T-helper 2 cell treated with Interferon-gamma antibody and Interleukin-4, amounts not matched to agents 5 μg/mL and 100 μg/mL, for 36 hours (primary cell): ENCODE measurements at places on chromosomes 13 and 19.

- DNase-seq, result no peak
Observed at GRCh38 chr19:38544569-38545315, 73.0 kb downstream of the MAP4K1 start.

DNA sequence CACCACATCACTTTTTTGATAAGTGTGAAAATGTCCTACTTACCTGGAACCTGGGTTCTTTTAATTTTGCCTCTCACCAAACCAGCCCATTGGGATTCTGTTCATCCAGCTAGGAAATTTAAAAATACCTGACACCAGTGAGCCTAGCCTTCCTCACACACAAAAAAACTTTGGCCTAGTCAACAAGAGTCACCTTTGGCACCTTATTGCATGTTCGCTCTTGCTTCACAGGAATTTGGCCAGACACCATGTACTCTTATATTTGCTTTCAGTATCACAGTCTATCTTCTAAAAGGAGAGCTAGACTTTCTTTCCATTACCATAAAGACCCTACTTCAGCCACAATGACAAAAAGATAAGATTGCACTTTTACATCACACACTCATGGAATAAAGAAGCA is 65.8 kb downstream of the ZNF257 start:
- DNase-seq, result no peak

DNA sequence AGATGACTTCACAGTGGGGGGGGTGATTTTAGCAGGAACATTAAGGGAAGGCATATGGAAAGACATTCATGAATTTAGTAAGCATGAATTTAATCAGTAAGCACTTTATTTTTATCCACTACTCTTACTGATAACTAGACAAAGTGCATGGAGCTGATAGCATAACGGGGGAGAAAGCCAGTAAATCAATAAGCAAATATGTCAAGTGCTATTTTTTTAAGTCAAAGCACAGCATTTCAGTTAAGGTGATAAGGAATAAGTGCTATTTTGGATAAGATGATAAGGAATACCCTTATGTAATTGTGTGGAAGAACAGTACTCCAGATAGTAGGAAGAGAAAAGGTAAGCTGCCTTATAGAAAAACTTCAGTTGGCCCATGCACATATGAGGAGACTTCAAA is 19.4 kb downstream of the UFM1 start:
- DNase-seq, result no peak

- peak; percentile 59 for DNase-seq
Observed at GRCh38 chr19:40464059-40465024, 1.2 kb downstream of the BLVRB start.

DNA sequence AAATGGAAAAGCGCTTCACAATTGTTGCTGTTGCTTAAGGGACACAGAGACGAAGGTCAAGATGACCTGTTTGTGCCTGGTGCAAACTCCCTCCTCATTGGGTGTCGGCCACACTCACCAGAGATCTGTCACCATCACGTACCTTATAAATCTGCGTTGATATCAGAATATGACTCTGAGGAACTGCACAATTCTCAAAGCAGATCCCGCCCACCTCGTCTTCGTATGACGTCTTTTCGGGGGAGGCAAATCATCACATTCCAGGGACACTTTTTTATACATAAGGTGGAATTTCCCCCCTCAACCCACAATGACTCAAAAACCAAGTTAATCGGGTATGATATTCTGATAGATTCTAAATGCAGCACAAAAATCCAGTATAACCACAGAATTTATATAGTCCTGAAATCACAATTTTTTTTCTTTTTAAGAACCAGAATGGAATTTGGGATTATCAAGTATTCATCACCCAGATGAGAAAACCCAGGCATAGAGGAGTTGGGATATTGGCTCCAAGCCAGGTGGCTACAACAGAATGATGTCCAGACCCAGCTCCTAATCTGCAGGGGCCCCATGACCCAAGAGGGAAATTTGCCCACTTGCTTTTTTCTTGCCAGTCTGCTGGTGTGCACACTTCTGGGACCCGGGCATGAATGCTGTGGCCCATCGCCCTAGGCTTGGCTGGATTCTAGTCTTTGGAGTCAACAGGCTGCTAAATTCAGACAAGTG is 50.6 kb upstream of the MTIF3 start:
- DNase-seq, result no peak

GRCh38 chr19:41426952-41427646 is at the start of gene B3GNT8:
B3GNT8 (minus strand) TSS chr19:41427374; CDS start chr19:41426778, 596 bp downstream.
- peak; percentile 30 for DNase-seq

DNA sequence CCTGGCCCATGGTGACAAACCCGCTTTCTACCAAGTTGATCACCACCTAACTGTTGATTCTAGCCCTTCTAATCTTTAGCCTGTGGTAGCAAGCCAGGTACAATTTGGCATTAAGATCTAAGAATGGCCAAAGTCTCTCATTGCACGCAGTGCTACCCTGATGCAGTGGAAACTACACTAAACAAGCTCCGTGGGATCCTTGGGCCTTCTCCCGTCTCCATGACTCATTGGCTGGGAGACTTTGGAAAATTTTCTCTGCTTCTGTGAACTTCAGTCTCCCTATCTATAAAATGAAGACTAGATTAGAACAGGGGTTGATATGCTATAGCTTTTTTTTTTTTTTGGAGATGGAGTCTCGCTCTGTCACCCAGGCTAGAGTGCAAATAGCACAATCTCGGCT is 223.0 kb downstream of the TSHZ3 start:
- DNase-seq, result no peak

DNA sequence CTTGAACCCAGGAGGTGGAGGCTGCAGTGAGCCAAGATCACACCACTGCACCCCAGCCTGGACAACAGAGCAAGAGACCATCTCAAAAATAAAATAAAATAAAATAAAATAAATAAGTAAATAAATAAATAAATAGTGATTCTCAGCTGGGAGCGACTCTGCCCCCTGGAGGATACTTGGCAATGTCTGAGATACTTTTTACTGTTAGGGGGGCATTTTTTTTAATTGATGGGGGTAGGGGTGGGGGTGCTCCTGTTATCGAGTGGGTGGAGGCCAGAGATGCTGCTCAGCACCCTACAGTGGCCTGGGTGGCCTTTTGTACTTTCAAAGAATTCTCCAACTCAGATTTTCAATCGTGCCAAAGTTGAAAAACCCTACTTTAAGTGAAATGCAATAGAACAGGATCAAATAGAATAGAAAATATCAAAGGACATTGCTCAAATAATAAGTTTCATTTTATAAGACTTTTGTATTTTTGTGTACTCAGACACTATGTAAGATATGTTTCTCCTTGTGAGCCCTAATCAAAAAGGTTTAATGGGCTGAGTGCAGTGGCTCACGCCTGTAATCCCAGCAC is 7.1 kb upstream of the CLPP start:
- DNase-seq, result no peak

GRCh38 chr13:98237331-98237730 is 60.3 kb upstream of the RNF113B start:
- no peak for DNase-seq

DNA sequence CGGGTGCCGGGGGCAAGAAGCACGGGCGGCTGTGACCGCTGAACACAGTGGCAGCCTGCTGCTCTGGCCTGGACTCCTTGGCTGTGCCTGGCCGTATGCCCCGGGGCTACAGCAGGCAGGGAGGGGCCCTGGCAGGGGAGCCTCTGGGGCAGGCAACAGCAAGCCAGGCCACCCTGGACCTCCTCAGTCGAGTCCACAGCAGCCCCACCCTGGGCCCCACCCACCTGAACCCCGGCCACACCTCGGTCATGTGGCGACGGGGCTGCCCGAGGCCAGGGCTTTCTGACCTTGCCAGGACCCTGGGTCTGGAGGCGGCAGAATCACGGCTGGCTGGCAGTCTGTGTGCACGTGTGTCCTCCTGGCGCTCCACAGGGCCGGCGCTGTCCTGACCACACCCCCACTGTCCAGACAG is 8.7 kb downstream of the CILP2 start:
- DNase-seq, result no peak

DNA sequence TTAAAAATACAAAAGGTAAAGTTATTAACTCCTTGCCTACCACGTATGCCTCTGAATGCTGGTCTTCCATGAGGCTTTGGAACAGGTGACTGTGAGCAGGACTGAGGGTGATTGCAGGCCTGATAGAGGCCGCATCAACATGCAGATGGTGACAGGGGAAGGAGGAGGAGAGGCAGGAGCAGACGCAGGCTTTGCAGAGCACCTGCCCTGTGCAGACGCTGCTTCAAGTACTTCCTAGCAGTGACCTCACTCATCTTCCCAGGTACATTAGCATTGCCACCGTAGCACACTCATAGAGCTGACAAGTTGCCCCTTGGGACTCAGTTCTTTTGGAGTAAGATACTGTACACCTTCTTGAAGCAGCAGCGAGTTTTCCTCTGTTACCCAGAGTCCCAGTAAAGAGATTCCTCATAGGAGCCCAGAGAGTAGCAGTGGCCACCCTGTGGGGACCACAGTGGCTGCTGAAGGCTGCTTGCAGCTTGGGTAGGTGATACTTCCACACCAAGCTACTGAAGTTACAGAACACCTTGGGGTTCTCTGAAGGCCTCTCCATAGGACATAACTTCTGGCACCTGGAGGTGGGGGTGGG is 56.0 kb downstream of the ZNF536 start:
- DNase-seq, result no peak

DNA sequence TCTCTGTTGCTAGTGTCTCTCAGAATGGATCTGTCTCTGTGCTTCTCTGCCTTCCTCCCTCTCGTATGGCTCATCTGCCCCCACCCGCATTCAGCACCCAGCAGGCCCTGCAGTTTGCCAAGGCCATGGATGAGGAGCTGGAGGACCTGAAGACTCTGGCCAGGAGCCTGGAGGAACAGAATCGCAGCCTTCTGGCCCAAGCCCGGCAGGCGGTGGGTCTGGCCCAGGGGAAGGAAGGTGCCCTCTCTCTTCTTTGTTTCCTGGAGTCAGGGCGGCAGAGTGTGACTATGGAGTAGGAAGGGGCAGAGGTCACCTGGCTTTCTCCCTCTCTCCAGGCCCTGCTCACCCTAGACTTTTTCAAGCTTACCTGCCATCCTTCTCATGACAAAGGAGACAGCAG is 10.9 kb downstream of the KASH5 start:
- DNase-seq, result no peak

DNA sequence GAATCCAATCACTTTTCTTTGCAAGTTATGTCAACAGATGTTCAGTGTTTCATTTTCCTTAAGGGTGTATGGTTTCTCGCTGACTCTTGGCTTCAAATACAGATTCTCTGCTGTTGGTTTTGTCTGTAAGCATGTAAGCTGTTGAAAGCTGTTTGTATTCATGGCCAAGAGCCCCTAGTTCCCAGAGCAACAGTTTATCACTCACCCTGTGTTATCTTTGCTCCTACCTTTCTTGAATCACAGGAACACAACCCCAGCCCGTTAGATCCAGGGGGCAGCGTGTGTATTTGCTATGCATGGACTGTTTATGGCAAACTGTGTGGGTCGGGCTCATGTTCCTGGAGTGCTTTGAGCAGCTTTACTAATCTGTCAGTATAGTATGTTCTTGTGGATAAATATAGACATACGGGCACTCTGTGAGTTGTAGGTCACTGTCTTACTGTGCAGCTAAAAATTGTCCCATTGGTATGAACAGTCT is 28.9 kb downstream of the FRY start:
- DNase-seq, result no peak

GRCh38 chr13:88704600-88705275 is 1033.6 kb downstream of the SLITRK5 start:
- DNase-seq, result no peak

- DNase-seq, result no peak
Observed at GRCh38 chr19:30320916-30321315, 51.3 kb upstream of the ZNF536 start.

DNA sequence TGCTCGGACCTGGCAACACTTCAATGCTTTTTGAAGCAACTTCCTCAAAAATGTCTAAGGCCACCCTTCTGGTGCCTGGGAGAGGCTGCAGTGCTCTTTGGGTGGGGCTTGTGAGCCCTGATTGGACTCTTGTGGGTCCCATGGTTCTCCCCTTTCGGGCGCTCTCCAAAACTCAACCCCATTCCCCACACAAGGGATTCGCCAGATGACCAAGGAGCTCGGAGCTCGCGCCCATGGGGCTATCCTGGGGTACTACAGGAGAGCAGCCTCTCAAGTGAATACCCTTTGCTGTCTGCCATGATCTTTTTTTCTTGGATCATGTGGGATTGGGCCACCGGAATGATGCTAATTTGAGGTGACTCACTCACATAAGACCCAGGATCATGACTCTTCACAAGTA is 29.7 kb upstream of the KL start:
- no peak for DNase-seq

DNA sequence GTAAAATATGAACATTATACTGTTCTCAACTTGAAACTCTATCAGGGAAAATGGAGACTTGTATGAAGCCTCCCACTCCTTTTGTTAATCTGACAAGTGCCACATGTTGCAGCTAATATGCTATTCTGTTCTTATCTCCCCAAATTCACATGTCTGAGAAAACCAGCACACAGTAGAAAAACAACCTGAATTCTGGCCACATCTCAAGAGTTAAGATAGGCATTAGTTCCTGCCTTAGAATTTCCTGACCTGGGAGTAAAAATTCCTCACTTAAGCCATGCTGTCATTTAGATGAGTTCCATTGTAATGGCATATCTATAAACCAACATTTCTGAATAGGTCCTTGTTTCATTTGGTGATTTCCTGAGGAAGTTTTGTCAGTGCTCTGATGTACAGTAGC is 1098.5 kb downstream of the EFNB2 start:
- DNase-seq, result no peak

DNA sequence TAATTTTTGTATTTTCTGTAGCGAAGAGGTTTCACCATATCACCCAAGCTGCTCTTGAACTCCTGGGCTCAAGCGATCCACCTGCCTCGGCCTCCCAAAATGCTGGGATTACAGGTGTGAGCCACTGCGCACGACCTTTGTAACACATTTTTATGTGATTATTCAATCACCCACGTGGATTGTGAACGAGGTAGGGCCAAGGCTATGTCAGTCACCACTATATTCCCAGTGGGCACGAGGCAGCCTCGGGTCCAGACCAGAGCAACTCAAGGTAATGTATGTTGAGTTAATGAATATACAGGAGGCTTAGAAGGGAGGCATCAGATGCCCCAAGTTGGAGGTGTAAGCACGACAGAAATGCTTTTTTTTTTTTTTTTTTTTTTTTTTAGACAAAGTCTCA is 8.9 kb downstream of the PTGIR start:
- DNase-seq, result no peak

GRCh38 chr13:104983601-104984000 is 1551.9 kb downstream of the EFNB2 start:
- no peak for DNase-seq

- DNase-seq, result no peak
Observed at GRCh38 chr19:4518345-4519171, at the start of gene PLIN4. PLIN4 (minus strand) TSS chr19:4518486; CDS start chr19:4518272, 214 bp downstream.

DNA sequence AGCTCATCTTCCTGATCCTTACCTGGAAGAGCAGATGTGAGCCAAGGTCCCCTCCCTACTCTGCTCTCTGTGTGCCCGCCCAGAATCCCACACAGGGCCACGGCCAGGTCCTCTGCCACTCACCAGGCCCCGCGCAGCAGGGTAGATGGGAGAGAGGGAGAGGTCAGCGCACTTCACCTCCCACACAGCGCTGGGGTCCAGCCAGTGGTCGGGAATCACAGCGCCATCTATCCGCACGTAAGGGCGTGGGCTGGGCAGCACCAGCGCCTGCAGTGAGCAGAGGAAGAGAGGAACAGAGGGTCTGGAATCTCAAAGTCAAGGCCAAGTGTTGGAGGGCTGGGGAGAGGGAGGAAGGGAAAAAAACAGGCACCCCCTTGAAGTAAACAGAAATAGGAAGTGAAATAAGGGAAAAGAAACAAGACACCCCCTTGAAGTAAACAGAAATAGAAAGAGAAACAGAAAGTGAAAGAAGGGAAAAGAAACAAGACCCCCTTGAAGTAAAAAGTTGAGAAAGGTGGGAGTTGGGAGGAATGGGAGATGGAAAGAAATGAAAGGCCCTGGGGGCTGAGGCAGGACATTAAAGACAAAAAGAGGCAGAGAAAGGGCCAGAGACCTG is 7.0 kb upstream of the PLA2G4C start:
- no peak for DNase-seq
